ENCODE measurements at places on chromosomes 7 and 10. TPM values are rescaled to one million over a fixed set of nuclear protein-coding genes. Genes with fewer than 3 reads are reported as not detected.

Gene MAGI2
- total RNA-seq = 49.4 TPM

Gene NEUROD6
- total RNA-seq = 0.93 TPM

Gene GRID2IP
- not detected for total RNA-seq

Gene TRIM73
- total RNA-seq = 2.0 TPM

Gene KIAA1217
- 61.4 TPM for total RNA-seq

Gene GPRIN2
- 9.0 TPM for total RNA-seq

Gene UBTD1
- total RNA-seq = 5.5 TPM

Gene CFAP58
- total RNA-seq = 1.5 TPM
